Activated CD4-positive, CD25-positive, alpha-beta regulatory T cell (primary cell): ENCODE measurements at places on chromosomes 4 and X.

DNA sequence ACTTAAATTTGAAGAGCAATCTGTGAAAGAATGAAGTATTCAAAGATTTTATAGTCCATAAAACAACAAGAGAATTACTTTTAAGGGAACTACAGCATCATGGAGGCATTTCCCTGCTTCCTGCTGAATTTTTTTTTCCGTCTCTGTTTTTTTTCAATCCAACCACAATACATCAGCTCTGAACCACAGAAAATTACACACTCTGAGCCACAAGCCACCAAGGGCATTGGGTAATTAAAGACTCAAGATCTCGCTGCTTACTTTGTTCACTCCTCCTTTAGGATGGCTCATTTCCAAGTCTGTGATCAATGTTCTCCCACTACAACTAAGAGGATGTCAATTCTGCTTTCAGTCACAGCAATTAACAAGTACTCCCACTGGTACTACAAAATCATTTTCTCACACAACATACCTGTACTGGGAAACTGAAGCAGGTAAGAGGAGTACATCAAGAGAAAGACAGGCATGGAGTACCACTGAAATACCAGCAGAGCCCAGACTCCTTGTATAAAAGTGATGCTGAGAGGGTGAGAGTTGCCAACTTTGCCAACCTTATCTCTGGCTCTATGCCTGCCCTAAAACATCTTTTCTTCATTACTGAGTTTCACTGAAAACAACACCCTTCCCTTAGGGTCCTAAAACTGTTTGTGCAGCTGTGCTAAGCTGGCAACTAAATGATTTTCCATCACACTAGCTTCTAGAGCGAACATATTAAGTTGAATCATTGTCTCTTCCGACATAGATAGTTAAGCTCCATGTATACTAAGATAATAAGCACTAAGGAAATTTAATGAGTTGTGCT is 105.8 kb upstream of the MAGEB18 start:
- DNase-seq = no peak

DNA sequence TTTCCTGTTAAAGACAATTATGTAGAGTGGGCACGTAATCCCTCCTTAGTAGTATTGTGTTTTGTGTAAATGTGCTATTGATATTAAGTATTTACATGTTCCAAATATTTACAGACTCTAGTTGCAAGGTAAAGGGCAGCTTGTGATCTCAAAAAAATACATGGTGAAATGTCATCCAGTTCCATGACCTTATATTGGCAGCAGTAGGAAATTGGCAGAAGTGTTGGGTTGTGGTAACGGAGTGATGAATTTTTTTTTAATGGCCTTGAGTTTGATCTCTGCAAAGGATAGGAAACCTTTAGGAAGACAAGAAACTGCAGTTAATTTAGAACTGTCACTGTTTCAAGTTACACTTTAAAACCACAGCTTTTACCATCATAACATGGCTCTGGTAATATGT is 74.3 kb downstream of the NPNT start:
- DNase-seq = no peak

DNA sequence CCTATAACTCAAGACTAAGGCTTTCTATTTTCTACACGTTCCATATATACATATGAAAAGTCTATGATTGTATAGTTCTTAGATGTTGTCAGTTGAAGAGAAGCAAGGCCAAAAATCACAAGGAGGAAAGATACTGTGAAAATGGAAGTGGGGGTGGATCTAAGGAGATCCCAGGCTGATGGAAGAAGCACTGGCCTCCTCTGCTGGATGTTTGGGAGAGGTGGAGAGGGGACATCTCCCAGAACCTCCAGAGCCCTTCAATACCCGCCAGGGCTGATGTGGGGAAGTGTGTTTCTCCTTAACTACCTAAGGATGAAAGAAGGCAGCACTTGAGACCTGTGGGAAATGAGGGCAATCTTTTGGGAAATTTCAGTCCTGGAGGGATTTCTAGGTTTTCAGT is 67.4 kb downstream of the RASGEF1B start:
- no peak for DNase-seq

- no peak for DNase-seq
These were observed at the start of gene GABRB1 for GRCh38 chr4:47031011-47031678. Gene GABRB1, plus strand, starts transcription at chr4:47031567.

DNA sequence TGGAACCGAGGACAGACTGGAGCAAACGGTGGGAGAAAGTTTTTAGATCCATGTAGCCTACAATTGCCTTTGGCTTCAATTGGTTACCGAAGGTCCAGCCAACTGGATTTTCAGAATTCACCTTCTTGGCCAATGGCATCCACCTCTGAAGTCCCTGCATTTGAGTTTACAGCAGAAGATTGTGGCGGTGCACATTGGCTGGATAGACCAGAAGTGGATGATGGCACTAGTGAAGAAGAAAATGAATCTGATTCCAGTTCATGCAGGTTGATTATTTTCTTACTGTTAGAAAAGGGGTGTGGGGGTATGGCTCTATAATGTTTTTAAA is 702 bp downstream of the KLHL5 start:
- no peak for DNase-seq

DNA sequence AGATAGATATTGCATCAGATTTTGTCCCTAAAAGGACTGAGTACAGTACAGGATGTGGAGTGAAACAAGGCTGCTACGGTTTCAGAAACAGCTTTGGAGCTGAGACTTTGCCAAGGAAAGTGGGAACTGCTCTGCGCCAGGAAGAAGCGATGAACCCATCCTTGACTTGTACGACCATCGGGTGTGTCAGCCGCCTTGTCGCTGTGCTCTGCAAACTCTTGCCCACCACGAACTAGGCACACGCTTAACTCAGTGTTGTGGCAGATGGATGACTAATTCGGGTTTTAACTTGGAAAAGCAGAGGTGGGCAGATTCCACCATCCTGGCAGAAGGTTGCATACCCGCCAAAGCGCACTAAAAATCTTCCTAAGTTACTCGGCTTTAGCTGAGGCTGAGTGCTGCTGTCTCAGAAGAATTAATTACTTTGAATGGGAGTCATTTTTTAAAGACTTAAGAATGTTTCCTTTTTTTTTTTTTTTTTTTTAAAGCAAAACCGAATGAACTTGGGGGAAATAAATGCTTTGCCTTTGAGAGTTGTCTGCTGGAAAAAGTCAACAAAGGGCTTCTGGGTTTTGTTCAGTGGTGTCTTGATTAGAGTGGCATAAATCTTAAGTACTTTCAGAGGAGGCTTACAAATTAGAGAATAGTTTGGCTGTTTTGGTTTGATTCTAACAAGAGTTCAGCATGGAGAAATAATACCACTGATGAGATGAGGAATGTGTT is 69.5 kb downstream of the SHROOM2 start:
- no peak for DNase-seq

DNA sequence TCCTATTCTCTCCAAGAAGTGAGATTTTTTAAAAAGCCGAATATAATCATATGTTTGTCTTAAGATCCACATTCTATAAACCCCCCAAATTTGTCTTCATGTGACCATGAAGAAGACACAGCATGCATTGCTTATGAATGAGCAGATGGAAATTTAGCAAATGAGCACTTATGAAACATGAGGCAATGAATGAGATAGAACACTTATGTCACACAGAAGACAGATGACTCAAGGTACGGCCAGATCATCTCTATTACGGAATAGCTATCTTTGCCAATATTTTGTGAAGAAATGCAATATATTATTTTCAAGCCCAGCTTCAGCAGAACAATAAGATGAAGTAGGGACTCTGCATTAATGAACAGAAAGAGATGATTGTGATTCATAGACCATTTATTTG is 21.4 kb downstream of the PHEX start:
- no peak for DNase-seq

GRCh38 chrX:154464806-154465365 is 6.8 kb downstream of the PLXNA3 start:
- DNase-seq = no peak

DNA sequence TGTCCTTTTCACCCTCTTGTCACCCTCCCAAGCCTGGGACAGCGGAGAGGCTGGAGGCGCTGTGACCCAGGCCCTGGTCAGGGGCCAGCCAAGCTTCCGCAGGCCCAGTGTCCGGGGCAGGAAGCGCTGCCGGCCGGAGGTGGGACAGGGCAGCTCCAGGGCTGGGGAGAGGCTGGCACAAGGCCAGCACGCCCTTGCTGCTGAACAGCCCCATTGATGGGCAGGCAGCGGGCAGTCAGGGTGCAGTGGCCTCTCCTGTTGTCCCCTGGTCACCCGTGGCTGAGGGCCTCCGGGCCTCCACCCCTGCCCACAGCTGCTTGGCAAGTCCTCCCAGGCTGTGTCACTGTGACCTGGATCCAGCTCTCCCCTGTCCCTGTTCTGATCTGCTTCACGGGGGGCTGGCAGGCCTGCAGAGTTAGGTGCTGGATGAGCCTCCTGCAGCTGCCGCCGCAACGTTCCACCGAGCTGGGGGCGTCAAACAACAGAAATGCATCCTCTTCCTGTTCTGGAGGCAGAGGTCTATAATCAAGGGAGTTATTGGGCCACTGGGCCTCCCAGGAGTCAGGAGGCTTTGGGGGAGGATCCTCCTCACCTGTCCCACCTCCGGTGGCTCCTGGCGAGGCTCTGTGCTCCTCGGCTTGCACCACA is 107.9 kb downstream of the PSAPL1 start:
- DNase-seq = no peak

DNA sequence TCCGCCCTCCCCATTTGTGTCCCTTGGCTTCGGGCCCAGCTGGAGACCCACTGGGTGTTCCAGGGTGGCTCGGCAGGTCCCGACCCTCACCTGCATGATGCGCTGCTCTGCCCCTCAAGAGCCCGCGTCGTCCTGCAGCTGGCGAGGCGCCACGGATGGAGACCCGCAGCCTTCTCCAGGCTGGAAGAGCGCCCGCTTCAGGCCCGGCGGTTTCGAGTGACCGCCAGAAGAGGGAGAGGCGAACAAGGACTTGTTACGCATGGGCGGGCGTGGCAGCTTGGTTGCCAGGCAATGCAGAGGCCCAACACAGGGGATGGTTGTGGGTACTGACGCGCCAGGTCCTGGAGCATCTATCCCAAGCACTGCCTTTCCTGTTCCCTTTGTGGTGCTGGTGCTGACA is at the start of gene PDCL2:
Gene PDCL2 (minus strand): TSS at position 232 of the 400 bp plus-strand sequence. CDS start 136 bp downstream, at position 96.
- no peak for DNase-seq

GRCh38 chrX:53594354-53594753 is 92.2 kb downstream of the HUWE1 start:
- no peak for DNase-seq

GRCh38 chr4:42306221-42307109 is 90.8 kb upstream of the SHISA3 start:
- no peak for DNase-seq

- no peak for DNase-seq
These were observed 13.7 kb upstream of the ZBTB33 start for GRCh38 chrX:120236687-120237479.

DNA sequence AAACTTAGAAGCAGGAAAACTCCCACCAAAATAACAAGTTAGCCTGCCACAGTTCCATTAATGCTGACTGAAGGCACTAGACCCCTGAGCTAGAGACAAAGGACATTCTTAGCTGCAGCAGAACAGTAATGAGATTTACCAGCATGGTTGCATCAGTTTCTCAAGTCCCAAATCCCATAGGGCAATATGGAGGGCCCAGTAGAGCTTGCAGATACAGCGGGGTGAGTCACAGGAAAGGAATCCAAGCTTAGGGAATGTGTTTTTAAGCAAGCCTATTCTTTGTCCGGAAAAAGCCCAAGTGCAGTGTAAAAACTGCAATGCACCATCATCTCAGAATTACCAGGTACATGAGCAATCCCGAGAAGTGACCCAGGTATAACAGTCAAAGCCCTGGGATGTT is 51.3 kb upstream of the EXOC1L start:
- no peak for DNase-seq

DNA sequence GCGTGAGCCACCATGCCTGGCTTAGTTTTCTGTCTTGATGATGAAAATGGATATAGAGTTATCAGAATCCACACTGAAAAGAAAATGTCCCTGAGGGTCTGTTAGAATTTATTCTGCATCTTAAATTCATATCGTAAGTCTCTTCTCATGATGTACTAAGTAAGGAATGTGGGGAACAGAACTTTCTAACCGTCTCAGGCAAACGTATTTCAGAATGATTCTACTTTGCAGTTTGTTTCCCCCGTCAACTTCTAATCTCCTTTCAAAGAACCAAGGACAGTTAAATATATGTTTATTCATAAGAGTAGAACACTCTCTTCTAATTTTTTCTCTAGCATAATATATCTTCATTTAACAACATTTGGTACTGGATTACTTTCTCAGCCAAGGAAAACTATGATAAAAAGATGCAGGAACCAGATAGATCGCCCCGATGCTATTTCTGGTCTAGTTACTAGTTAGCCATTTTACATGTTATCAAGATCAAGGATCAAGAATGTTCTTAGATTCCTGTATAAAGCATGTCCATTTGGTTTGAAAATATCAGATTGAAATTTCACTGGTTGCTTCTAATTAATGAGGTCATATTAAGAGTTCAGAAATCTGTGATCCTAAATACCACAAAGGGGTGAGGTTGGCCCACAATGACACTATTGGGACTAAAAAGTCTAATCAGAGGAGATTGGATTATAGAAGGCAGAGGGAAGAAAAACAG is 49.5 kb downstream of the METTL14 start:
- DNase-seq = no peak

DNA sequence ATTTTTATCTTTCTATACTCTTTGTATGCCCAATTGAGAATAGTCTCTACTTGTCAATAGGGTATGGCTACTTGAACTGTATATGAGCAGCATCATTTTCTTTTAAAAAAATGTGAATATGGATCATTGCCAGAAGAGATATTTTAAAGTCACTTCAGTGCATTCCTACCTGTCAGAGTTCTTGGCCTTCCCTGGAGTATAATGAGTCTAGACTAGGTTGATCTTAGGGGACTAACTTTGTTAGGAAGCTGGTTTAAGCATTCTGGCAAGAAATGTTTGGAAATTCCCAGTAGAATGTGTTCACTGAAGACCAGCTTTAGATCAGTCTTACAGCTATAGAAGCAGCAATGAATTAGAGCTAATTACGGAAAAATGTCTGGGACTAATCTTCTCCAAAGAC is 178.2 kb downstream of the FAT4 start:
- DNase-seq = no peak

GRCh38 chr4:141576585-141577110 is 59.7 kb upstream of the IL15 start:
- no peak for DNase-seq

GRCh38 chr4:82905205-82905604 is 4.7 kb downstream of the THAP9 start:
- DNase-seq = no peak

DNA sequence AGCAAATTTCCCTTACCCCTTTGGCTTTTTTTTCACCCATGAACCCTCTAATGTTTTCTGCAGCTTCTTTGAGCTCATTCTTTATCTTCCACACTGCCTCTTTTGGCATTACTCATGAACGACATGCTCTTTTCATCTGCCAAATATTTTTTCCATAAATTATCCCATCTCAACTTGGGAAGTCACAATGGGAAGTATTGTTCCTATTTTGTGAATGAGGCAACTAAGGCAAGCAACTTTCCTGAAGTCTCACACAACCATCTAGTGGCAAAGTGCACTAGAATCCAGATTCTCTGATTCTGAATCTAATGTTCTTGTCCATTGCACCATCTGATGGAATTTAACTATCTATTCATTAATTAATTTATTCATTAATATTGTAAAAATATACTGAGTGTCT is 625 bp downstream of the RTL9 start:
- DNase-seq = no peak
